ENCODE measurements at places on chromosomes 1 and 21.

DNA sequence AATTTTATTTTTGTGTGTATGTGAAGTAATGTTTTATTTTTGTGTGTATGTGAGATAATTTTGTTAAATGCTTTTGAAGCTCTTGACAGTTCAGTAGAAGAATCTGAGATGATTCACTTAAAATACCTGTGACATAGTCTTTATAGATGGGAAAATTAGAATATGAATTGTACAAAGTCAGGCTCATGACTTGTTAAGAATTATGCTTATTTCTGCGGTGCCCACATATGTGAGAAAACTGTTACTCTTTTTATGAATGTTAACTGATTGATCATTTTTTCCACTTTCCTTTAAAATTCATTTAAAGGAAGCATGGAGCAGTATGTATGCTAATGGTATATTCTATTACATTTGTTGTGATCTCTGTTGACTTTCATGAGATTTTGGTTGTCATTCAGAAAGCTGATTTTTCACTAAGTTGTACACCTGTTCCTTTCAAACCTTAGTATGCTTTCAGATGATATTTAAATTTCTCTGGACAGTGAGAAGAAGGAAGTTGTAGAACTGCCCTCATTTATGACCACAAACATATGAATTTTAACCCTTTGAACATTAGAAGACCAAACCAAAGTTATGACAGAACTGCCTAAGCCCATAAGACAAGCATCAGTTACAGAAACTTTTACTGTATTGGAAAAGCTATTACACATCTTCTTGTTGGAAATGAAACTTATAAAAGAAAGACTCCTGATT lies 110.1 kb downstream of the POU2F1 start:
- no peak for DNase-seq

- DNase-seq, result no peak
Measured at GRCh38 chr21:32094804-32095203, 184.0 kb downstream of the MIS18A start.

DNA sequence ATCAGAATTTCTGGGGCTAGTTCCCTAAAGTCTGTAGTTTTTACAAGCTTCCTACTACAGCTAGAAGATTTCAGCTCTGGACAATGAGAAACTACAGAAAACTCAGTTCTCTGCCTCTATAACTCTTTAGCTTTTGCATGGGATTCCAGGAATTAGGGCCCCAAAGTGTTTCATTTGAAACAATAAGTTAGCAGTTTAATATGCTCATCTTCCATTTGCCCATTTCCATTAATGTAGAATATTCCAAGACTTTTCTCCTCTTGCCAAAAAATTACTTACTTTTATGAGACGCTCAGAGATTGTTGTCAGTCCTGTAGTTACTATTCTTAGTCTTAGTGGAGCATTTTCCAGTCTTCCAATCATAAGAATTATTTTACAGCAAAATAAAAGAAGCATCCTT lies 719.9 kb downstream of the ADGRL2 start:
- no peak for DNase-seq

DNA sequence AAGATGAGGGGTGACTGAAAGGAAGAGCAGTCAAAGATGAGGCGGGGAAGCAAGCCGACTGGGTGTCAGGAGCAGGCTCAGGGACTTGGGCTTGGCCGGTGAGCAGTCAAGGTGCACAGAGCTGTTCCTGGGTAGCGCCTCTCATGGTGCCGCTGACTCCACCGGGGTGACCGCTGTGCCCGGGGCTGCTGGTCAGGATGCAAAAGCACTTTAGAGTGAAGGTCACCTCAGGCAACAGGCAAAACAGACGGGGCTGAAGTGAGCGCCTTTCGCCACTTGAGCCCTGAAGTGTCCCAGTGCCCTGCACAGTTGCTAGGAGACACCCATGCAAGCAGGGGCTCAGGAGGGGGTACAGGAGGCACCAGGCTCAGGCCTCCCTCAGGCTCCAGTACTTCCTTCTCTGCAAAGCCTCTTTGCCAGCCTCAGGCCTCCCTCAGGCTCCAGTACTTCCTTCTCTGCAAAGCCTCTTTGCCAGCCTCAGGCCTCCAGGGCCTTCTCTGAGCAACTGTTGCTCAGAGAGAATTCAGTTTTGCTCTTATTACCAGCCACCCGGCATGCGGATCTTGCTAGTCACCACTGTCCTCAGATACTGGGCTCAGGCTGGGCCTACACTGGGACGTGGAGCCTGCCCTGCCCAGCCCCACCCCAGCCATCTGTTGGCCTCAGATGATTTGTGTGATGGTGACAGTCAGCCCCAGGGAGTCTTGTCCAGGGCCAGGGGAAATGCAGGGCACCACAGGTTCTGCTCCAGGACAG lies 99.7 kb upstream of the IRF2BP2 start:
- DNase-seq, result no peak

DNA sequence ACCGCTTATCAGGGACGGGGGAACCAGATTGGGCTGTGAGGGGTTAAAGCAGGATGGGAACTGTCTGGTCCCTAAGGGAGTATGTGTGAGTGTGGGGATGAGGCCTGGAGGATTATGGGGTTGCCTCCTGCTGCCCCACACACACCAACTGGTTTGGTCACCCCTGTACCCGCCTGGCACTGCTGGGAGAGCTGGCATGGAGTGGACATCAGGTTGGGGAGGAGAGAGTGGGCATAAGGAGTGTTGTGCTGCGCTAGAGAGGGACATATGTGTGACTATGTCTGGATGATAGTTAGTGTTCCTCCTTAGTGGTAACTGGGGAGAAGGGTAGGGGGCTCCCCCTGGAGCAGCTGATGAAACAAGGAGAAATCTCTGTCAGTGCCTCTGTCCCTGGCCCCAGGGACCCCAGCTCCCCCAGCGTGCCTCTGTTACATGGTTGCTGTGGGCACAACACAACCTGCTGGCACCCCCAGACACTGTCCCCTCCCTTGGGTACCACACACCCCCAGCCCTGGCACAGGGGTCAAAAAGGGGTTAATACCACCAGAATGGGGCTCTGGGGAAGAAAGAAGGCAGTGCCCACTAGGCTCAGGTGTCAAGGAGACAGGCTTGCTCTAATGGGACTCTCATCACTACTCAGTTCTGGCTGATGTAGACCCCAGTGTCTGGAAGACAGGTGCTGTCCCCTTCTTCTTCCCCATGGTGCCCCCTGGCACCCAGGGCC lies 1.9 kb downstream of the ZBTB7B start:
- DNase-seq, result no peak

DNA sequence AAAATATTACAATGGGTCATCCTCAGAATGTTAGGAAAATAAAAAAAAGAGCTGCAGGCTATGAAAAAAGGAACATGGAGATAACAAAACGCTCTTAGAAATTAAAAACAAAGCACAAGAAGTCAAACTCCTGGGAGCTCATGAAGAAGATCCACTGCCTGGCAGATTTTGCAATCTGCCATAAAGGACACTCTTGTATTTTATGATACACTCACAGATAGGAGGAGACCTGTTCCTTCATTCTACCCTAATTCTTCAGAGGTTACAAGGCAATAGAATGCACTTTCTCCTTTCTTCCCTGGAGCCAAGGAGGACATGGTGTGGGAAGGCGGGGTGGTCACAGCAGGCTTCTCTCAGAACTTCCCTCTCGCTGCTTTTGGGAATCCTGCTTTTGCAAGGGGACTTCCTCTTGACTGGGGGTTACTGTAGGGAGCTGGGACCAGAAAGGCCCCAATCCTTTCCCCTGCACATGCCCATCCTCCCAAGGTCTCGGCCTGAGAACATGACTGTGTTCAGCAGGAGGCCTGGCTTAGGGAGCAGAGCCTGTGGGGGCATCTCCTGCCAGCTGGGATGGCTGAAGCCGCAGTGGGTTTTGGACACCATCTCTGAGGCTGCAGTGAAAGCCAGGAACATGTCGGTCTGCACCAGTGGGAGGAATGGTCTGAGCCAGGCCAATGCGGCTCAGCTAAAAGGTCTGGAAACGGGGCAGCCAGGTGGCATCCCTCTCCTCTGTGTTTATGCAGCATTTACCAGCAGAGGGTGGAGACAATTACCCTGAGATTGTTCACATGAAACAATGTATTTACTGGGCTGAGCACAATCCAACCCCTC lies 44.8 kb downstream of the GPR161 start:
- no peak for DNase-seq

GRCh38 chr1:2575801-2576663 lies 10.5 kb upstream of the PRXL2B start:
- DNase-seq, result no peak

- no peak for DNase-seq
Measured at GRCh38 chr1:77966291-77966690, 12.6 kb downstream of the FUBP1 start.

- DNase-seq, result no peak
Measured at GRCh38 chr1:191882870-191883269, 275.4 kb upstream of the RGS18 start.

GRCh38 chr1:42453386-42453785 lies 2.4 kb downstream of the ZMYND12 start:
- DNase-seq, result no peak

DNA sequence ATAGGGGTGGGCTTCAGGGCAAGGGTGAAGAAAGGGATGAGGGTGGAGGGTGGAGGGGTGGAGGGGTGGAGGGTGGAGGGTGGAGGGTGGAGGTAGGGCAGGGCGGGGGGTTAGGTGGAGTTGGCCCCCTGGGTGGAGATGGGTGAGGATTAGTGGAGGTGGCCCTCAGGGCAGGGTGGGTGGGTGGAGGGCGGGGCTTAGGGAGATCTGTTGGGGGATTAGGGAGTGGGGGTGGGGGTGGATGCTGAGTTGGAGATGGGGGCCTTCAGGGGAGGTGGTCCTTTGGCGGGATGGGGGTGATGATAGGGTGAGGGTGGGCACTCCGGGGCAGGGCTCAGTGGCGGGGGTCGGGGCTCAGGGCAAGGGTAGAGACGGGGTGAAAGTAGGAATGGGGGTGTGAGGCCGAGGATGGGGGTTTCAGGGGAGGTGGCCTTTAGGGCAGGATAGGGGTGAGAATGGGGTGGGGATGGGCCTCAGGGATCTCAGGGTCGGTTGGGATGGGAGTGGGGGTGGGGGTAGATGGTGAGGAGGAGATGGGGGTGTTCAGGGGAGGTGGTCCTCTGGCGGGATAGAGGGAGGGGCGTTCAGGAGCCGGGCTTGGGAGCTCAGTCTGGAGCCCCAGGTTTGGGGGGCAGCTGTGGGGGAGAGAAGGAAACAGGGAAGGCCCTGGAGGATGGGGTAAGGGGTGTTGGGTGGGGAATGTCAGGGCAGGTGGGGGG lies 800 bp upstream of the DNMT3L start:
- no peak for DNase-seq

DNA sequence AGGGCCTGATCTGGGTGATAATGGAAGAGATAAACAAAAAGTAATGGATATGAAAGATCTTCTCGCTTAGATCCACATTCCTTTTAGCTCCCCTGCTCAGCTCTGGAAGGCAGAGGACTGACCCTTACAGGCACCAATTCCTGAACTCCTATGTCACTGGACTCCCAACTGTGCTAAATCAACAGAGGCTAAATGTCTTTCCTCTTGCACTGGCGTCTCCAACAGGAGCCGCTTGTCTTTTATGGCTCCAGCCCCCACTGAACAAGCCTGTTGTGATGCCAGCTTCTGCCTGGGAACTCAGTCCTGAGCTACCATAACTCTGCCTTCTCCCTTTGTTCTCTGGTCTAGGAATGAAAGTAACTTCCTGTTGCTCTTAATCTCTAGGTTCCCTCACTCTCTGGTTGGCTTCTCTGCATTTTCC lies 142.1 kb upstream of the COL11A1 start:
- no peak for DNase-seq

DNA sequence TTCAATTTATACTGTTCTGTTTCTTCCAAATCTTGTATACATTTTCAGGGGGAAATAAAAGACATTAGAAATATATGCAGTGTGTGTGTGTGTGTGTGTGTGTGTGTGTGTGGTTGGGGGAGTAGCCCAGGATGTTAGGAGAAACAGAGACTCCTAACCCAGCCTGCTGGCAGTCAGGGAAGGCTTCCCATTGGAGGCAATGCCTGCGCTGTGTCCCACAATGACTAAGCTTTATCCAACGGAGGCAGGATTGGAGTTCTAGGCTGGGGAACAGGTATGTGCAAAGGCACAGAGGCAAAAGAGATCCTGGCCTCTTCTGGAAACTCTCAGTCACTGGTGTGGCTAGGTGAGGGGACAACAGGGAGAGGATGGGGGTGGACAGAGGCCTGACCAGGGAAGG lies 16.5 kb upstream of the ADGRB2 start:
- DNase-seq, result no peak

GRCh38 chr1:209154912-209155311 lies 428.6 kb upstream of the CAMK1G start:
- DNase-seq, result no peak

DNA sequence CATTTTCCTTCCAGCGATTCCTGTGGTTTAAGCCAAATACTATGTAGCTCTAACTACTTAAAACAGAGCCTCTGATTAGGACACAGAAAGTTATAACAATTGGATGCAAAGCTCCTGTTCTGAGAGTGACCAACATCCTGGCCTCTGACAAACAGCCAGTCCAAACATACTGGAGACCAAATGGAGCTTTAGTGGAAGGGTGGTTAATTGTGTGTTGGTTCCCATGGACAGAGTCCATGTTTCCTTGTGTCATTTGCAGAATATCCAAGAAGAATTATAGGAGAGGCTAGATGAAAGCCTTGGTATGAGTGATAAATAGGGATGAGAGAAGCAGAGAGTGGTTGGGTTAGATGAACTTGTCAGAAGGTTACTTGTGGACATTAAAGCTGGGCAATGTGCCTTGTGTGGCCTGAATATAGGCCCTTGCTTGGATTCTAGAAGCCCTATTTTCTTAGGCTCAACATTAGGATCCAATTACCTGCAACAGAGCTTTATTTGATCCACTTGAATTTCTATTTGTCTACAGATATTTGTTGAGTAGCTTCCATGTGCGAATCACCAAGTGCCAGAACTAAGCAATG lies 180.5 kb upstream of the GORAB start:
- no peak for DNase-seq

DNA sequence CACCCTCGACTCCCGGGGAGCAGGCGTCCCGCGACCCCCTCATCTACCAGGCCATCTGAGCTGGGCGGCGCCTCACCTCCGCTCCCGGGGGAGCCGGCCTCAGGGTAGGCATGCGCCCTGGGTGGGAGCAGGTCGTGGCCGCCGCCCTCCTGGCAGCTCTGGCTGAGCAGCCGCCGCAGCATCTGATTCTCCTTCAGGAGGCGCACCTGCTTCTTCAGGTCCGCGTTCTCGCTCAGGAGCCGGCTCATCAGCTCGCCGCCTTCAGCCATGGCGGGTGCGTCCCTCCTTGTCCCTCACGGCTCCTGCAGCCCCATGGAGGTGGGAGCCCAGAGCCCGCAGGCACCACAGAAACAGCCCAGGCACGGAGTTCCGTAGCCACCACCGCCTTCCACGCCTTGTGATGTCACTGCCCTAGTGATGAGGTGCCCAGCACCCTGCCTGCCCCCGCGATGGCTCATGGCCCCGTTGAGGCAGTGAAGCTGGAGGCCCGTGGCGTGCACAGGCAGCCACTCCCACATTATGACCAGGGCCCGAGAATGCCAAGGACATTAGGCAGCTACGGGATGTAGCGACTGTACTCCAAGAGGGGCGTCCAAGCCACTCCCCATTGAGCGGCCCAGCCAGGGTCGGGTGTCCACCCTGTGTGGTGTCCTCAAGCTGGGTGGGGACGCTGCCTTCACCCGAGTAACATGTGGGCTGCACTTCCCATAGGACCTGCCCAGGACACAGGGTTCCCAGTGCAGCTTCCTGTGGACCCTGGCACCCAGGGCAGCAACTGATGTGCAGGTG lies 1.5 kb downstream of the SPATC1L start:
- DNase-seq, result no peak

GRCh38 chr1:166857995-166858394 lies 18.1 kb downstream of the TADA1 start:
- DNase-seq, result no peak

Measured in stimulated activated CD4-positive, alpha-beta T cell treated with anti-CD3 and anti-CD28 coated beads, Interleukin-4, amount 100 ng/mL, for 4 hours (primary cell).